Endothelial cell of coronary artery (primary cell): ENCODE measurements at places on chromosomes 3 and 15. TPM values are rescaled to one million over a fixed set of nuclear protein-coding genes. Genes with fewer than 3 reads are reported as not detected.

C3orf62 gene
- total RNA-seq, result 0.81 and 2.0 TPM in 2 replicates

SPCS1 gene
- 34.4 and 36.6 TPM in 2 replicates for total RNA-seq

ELL3 gene
- 1.8 and 1.9 TPM in 2 replicates for total RNA-seq

XXYLT1 gene
- total RNA-seq, result 34.1 and 35.3 TPM in 2 replicates

DISP2 gene
- total RNA-seq, result 0.18 and 0.19 TPM in 2 replicates

GP5 gene
- 0.09 TPM in 1 of 2 replicates, not detected in the other for total RNA-seq

CYP11A1 gene
- not detected in 2 replicates for total RNA-seq

MYZAP gene
- 4.2 and 7.6 TPM in 2 replicates for total RNA-seq

DUOXA2 gene
- total RNA-seq, result not detected in 2 replicates

SETD5 gene
- total RNA-seq, result 36.0 and 42.0 TPM in 2 replicates

PPP1R14D gene
- not detected in 2 replicates for total RNA-seq

GOLGA8R gene
- 0.54 and 1.9 TPM in 2 replicates for total RNA-seq

NR1I2 gene
- under 0.01 and 0.09 TPM in 2 replicates for total RNA-seq

SFMBT1 gene
- 2.2 and 2.8 TPM in 2 replicates for total RNA-seq

SUSD5 gene
- 1.9 and 4.4 TPM in 2 replicates for total RNA-seq

C3orf33 gene
- 1.2 and 1.3 TPM in 2 replicates for total RNA-seq

SPATA16 gene
- not detected in 2 replicates for total RNA-seq

ZNF774 gene
- 0.72 and 1.0 TPM in 2 replicates for total RNA-seq

RMDN3 gene
- 21.6 and 24.5 TPM in 2 replicates for total RNA-seq

MUC4 gene
- under 0.01 and 0.09 TPM in 2 replicates for total RNA-seq

VGLL3 gene
- total RNA-seq, result 3.0 and 28.0 TPM in 2 replicates
